ENCODE measurements at places on chromosomes 12 and 14.

GRCh38 chr12:128810182-128811127 lies 13.3 kb downstream of the SLC15A4 start:
- no peak for DNase-seq

DNA sequence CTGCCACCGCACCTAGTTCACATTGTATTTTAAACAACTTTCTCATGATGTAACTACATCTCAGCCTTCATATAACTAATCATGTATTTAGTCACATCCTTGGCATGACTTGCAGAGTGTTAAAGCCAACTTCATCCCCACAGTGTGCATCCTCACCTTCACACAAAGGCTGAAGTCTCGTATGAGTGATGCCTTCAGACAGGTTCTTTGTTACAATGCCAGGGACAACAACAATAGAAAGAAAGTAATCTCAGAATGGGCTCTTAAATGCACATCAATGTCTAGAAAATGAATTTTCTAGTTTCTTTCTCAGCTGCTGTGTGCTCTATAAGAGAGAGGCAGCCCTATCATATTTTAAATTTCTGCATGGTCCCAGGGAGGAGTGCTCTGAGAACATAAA lies 221.3 kb downstream of the DIO2 start:
- DNase-seq, result no peak

GRCh38 chr12:41636653-41637052 lies 448.5 kb downstream of the PDZRN4 start:
- no peak for DNase-seq

GRCh38 chr12:123900871-123901376 lies 71.7 kb downstream of the CCDC92 start:
- DNase-seq, result no peak

DNA sequence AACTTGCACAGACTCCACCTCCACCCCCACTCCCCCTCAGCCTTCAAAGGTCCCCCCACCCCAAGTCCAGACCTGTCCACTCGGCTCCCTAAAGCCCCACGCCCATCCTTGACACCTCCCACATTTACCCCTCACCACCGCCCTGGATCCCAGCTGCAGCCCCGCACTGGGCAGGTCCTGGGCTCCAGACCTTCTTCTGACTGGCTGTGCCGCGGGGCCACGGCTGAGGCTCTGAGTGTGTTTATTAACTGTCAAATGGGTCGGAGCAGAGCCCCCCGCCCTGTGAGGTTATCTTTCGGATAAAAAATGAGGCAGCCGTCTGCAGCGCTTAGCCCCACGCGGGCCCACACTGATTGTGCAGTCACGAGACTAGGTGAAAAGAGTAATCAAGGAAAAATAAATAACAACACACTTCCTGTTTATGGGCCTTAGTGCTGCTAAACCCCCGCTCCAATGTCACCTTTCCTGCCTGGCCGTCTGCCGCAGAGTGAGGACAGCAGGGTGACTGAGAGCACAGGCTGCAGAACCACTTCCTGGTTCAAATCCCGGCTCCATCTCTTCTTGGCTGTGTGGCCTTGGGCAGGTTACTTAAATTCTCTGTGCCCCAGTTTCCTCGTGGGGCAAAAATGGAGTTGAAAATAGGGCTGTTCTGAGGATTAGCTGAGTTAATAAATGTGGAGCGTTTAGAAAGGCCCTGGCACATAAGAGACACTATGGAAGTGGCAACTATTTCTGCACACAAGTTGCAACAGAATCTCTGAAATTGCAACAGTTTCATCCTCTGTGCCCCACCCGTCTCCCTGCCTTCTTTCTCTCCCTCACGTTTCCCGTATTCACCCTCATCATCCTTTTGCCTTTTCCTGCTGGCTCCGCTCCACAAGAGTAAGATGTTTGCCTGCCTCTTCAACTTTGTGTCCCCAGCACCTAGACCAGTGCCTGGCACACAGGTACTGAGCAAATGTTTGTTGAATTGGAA lies 9.4 kb downstream of the SETD1B start:
- no peak for DNase-seq

DNA sequence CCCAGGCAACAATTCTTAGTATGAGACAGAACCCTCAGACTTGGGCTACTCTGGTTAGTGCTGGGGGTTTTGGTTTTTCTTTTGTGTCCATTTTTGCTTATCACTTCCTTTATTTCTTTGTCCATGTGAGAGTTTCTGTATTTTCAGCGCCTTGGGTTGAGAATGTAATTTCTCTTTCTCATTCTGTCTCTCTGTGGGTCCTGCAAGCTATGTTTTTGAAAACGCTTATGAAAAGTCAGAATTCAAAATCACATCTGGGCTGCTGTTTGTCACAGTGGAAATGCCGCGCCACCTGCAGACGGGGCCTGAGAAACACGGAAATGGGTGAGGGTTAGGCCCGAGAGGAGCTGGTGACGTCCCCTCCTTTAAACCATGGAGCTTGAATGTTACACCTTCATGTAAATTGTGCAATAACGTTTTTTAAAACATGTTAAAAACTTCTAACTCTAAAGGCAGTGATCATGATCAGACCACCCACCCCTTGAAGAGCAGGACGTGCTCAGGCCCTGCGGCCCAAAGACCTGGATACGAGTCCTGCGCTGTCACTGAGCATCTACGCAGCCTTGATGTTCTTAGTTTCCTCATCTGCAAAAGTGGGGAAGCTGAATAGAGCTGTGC lies 26.1 kb downstream of the JDP2 start:
- DNase-seq, result peak; percentile 14

GRCh38 chr14:90419200-90419599 lies 22.4 kb downstream of the CALM1 start:
- no peak for DNase-seq

- DNase-seq, result no peak
Measured at GRCh38 chr12:91565846-91566245, 383.2 kb upstream of the DCN start.

DNA sequence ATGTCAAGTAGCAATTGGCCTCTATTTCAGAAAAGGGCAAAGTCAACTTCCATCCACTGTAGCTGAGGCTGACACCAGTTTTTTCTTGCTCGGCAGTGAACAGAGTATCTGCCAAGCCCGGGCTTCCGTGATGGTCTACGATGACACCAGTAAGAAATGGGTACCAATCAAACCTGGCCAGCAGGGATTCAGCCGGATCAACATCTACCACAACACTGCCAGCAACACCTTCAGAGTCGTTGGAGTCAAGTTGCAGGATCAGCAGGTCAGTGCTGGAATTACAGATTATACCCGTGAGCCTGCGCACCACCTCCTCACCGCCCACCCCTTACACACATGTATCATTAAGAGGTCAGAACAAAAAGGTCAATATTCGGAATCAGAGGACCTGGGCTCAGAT lies 19.4 kb downstream of the EVL start:
- DNase-seq, result no peak

GRCh38 chr12:122835750-122836026 lies 431 bp downstream of the HIP1R start:
- DNase-seq, result peak; percentile 13

DNA sequence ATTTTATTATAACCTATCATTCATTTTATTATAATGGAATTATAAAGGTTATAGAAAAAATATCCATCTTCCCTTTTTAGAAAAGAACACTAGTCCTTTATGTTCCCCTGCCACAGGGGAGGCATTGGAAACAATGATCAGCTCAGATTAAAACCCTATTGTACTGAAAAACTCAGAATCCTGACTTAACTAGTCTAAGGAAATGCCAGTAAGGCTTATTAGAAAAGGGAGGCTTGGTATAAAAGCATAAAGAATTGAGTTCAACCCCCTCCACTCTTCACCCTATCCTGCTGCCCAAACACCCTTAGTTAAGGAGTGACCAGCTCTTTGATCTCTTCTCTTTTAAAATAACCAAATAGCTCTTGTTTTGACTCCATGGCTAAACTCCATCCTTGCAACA lies 36.0 kb downstream of the PUS7L start:
- no peak for DNase-seq

- no peak for DNase-seq
Measured at GRCh38 chr14:61064210-61064609, 83.2 kb downstream of the SLC38A6 start.

Measured in CD4-positive, alpha-beta T cell treated with Interleukin-21 for 1 hour (primary cell).